ENCODE measurements at places on chromosomes 4 and X.

- no peak for DNase-seq
These were observed 58.7 kb downstream of the MAD2L1 start for GRCh38 chr4:120007896-120008436.

GRCh38 chr4:8218371-8219031 is 19.4 kb downstream of the SH3TC1 start:
- no peak for DNase-seq

DNA sequence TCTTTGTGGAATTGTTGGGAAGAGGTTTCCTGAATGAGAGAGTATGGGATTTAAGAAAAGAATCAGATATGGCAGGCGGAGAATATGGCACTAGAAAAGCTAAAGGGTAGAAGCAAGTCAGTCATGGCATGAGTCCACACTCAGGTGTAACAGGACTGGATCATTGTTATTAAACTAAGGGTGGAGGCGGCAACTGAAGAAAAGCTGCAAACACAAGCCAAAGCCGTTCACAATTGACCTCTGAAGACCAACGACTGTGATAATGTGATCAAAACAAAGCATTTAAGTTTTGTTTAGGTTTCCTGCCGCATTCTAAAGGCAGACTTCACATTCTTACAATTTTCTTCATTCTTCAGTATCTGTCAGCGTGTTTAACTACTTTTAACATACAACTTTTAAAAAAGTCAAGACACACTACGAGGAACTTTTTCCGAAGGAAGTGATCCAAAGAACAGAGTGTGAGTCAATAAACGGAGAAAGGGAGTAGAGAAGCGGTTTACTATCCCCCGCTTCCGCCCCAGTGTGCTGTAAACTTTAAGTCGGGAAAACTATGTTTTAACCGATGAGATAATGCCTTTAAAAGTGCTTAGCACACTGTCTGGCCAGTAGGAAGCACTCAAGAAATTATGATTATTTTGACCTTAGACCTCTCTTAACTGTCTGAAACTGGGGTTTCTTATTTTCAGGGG is 909 bp upstream of the SLAIN2 start:
- DNase-seq = no peak

DNA sequence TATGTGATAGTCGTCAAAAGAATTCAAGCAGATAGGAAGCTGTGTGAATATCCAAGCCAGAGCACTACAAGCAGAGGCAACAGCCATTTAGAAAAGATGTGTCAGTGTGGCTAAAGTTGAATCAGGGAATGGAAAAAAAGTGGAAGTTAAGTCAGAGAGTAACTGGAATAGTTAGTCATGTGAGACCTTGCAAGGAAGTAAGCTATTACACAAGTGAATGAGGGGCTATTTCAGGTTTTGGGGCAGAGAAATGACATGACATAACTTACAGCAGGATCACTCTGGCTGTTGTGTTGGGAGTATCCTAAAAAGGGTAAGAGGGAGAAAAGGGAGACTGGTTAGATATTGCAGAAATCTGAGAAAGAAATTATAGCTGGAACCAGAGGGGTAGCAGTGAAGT is 236.6 kb upstream of the PCDH18 start:
- no peak for DNase-seq

GRCh38 chr4:154457471-154457870 is 34.1 kb downstream of the DCHS2 start:
- no peak for DNase-seq

DNA sequence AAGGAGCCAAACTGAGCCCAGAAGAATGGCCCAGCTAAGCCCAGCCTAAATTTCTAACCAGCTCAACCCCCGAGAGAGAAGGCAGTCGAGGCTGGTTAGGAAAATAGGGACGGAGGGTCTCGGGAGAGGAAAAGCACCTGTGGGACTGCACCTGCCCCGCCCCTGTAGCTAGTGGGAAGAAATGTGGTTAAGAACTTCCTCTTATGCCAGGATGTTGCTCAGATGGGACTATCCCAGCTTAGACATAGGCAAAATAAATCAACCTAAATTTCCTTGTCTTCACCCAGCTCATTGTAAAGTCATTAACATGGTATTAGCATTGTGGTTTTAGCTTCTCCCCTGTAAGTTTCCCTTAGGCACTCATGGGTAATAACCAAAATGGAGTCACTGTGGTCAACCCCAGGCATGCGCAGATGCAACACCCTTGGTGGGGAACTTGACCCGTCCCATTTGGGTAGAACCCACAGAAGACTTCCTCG is 86.8 kb downstream of the ZNF718 start:
- no peak for DNase-seq

DNA sequence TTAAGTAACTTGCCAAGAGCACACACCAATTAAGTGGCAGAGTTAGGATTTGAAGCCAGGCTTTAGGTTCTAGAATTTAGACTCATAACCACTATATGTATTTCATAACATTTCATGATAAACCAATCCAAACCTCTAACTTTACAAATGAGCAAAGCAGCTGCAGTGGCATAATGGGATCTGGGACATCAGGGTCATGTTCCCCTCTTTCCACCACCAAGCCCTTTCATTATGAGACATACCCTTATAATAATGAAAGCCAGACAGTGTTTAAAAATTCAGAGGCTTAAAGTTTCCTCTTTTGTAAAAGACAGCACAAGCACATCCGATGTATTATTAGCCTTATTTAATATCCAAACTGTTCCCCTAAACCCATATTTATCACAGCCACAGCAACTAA is 28.3 kb upstream of the AMELX start:
- DNase-seq = no peak

GRCh38 chrX:12978205-12979025 is 3.5 kb downstream of the TMSB4X start:
- peak; percentile 90 for DNase-seq

DNA sequence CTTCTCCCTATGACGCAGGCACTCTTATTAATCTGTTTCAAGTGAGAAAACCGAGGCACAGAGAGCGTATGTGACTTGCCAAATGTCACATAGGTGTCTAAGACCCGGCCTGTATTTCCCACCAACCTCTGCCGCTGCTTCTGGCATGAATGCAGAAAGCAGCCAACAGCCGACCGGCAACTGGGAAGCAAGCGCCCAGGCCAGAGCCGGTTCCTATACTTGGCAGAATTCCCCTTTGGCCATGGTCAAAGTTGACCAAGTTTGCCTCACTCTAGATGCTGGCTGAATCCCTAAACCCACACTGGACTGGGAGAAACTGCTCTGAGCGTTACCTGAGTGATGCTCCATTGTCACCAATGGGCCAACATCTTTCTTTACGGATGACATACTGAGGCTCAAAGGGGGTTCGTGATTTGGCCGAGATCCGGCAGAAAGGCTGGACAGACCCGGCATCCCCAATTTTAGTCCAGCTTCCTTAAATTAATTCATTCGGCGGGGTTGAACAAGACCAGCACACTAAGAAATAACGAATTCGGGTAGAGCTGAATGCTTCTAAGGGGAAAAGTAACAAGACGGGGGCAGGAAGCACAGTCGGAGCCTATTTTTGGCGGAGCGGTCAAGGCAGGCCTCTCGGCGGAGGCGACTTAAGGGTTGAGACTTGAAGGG is 11.2 kb downstream of the MSX1 start:
- DNase-seq = no peak
